ENCODE measurements at places on chromosomes 3 and 15.

DNA sequence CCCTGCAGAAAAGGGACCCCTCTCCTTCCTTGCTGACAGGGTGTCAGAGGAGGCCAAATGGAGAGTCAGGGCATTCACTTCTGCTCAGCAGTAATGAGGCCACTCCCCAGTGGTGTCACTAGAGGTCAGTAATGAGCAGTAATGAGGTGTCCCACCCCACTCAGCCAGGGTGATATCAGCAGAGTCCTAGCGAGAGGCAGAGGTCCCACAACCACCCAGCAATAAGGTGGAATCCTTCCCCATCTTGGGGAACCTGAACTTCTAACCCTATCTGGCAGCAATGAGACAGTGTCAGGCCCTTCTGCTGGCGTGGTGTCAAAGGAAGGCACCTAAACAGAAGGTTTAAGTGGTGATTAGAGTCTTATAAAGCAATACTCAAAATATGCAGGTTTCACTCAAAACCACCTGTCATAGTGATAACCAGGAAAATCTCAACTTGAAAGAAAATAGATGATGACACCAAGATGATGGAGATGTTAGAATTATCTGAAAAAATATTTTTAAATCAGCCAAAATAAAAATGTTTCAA is 12.9 kb downstream of the OCA2 start:
- DNase-seq, result no peak

- no peak for DNase-seq
These were observed 77.4 kb upstream of the PRR20G start for GRCh38 chr3:127365163-127365798.

DNA sequence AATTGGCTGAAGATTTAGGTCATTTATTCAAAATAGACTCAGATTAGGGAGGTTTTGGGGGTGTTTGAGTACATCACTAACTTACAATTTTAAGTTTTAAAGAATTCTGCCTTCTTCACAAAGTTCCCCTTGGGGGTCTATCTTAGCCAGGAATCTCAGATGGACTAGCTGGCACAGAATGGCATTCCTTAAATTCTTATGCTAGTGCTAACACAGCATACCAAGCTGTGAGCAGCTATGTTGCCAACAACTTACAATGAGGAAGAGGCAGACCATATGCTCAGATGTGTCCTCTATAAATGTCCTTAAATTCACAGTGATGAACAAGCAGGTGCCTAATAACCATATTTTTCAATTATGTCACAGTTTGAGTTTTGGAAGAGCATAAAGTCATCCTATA is 60.9 kb upstream of the NPHP3 start:
- DNase-seq, result no peak

- DNase-seq, result peak; percentile 63
These were observed 73.0 kb downstream of the ATP10A start for GRCh38 chr15:25790000-25790660.

DNA sequence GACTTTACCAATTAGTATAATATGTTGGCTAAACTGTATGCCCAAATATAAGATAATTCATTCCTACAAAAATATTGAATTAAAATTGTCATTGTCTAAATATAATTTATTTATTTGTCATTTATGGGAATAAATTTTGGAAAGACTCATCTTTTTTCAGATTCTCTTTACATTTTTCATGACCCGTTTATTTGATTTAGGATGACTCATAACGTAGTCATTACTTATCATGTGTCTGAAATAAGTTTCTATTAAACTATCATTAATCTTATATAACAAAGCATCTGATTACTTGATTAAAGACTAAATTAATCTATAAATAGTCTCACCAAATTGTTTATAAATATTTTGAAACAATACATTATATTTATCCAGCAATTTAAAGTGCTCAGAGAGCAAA is 516.6 kb downstream of the CADM2 start:
- DNase-seq, result no peak

DNA sequence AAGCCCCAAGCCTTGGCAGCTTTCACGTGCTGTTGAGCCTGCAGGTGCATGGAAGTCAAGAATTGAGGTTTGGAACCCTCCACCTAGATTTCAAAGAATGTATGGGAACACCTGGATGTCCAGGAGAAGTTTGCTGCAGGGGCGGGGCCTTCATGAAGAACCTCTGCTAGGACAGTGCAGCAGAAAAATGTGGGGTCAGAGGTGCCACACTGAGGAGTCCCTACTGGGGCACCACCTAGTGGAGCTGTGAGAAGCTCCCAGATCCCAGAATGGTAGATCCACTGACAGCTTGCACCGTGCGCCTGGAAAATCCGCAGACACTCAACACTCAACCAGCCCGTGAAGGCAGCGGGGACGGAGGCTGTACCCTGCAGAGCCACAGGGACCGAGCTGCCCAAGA is 201.6 kb downstream of the OCA2 start:
- DNase-seq, result no peak

DNA sequence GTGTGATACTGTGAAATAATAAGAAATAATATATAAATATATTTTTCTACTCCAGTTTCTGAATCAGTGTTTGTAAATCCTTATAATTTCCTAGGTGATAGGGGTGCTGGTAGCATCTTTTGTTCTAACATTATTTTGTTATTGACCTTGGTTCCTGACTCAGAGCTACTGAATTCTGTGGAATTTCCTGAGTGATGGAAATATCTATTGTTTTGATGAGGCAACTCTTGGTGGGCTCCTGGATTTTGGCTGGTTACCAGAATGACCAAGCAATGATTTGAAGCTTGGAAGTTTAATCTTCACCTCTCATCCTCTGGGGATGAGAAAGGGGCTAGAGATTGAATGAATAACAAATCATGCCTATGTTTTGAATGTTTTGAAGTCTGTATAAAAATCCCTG is 377.3 kb downstream of the LPP start:
- DNase-seq, result peak; percentile 71

GRCh38 chr3:37631686-37632085 is 230.0 kb upstream of the CTDSPL start:
- no peak for DNase-seq

DNA sequence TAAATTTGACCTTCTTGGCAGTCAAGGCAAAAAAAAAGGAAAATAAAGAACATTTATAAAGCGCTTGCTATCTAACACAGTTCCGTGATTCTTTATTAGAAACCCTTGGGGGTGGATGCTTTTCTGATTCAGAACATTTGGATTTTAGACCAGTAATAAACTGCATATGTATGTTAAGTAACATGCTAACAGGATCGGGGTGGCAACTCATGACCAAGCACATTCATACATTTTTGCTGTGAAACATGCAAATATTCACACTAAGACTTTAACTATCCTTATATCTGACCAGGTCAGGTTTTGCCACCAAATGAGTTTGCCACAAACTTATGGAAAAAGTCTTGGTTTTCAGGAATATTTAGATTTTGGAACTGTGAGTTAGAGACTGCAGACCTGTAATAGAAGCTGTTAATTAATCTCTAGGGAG is 30.4 kb upstream of the KLF13 start:
- no peak for DNase-seq

- no peak for DNase-seq
These were observed 6.6 kb downstream of the HTR3C start for GRCh38 chr3:184059424-184059823.

DNA sequence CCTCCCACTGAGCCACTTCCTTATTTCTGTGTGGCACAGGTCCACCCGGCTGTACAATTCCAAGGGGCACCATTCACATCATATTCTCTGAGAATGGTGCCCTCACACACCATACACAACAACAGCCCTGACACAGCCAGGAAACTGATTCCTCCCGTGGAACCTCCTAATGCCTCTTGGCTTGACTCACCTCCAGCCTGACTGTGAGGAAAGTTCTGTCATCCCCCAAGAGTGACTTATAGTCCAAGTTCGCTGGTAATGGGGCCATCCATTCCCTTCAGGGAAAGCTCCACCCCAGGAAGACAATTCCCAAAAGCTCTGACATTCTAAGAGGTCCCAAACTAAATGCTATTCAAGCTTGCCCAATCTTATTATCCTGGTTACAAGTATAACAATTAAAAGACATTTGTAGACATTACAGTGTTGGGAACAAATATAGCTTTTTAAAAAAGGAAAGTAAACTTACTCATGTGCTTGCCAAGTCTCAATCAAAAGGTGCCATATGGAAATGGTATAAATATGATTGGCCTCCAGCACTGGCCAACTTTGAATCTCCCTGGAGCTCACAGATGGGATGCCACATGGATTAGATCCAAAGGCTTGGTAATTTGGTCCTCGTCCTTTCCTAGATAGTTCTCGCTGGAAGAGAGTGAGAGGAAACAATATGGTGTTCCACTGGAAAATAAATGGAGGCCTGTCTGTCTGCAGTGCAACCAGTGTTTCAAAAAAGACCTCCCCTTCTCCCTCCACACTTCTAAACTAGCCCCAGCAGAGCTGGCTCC is 56.3 kb upstream of the PSMD6 start:
- DNase-seq, result no peak

GRCh38 chr3:187743195-187744141 is 1.8 kb downstream of the BCL6 start:
- DNase-seq, result peak; percentile 46

GRCh38 chr3:9749296-9749644 is 482 bp upstream of the OGG1 start:
- no peak for DNase-seq

- no peak for DNase-seq
These were observed 22.3 kb downstream of the FANCD2OS start for GRCh38 chr3:10085738-10086137.

DNA sequence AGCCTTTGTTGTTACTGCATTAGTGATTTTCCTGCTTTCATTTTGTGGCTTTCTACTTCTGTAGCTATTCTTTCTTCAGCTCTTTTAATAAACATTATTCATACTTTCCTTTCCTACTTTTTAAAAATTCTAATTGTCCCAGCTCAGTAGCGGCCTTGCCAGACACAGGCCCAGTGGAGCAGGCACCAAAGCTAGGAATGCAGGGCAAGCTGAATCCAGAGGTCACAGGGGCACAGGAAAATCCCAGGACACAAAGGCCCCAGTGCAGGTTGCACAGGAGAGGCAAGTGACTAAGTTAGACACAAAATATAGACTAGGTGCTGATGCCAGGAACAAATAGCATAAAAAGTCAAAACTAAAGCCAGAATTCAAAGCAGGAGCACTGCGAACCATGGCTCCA is 49.0 kb upstream of the CCDC80 start:
- DNase-seq, result no peak

DNA sequence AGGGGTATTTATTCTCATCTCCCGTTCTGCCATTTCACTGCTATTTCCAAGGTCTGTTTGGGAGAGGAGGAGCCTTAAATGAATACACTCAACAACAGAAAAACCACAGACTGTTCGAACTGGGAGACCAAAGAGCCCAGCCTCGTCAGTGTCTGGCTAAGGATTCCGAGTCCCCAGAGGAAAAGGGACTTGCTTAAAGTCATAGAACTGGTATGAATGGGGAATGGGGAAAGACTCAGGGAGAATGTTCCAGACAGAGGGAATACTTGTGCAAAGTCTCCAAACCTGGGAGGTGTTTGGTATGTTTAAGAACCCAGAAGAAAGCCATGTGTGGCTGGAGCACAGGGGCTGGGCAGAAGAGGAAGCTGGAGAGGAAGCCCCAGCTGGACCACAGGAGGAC is 46.9 kb downstream of the FAM43A start:
- DNase-seq, result no peak

GRCh38 chr3:171462224-171462623 is 2.0 kb upstream of the TNIK start:
- peak; percentile 24 for DNase-seq
